ENCODE measurements at places on chromosomes 11 and 22.

GRCh38 chr11:64378335-64378880 is 19.4 kb downstream of the RPS6KA4 start:
- DNase-seq: no peak

GRCh38 chr11:27204529-27204928 is 158.5 kb downstream of the CCDC34 start:
- peak; percentile 24 for DNase-seq

DNA sequence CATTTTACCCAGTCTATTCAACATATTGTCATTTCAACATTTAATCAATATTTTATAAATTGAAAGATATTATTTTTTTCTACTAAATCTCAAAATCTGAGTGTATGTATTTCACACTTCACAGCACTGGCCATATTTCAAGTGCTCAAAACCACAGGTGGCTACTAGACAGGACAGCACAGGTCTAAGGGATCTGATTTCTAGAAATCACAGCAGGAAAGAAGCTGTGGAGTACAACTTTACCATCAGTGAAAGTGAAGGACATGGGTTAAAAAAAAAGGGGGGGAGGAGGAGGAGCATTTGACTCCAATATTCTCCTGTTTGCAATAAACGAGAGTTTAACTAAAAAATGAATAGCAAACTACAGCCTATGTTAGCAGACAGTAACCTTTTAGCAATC is 4.5 kb downstream of the PRDM10 start:
- no peak for DNase-seq

DNA sequence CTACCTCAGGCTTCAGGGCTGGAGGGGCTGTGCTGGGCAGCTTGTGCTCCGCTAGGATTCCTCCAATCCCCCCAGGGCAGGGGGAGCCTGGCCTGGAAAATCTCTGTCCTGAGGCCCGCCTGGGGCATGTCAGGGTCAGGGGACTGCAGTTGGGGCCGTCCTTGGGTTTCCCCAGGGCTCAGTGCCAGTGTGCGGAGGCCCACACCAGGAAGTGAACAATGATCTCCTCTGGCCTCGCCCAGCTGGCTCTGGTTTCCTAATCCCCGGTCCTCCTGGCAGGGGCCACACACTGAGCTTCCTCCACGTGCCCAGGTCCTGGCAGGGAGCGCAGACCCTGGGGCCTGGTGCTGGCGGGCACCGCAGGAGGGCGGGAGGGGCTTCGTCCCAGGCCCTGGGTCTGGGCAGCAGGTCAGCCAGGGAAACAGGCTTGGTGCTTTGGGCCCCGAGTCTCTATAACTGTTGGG is 1.4 kb upstream of the MUC2 start:
- DNase-seq: no peak

DNA sequence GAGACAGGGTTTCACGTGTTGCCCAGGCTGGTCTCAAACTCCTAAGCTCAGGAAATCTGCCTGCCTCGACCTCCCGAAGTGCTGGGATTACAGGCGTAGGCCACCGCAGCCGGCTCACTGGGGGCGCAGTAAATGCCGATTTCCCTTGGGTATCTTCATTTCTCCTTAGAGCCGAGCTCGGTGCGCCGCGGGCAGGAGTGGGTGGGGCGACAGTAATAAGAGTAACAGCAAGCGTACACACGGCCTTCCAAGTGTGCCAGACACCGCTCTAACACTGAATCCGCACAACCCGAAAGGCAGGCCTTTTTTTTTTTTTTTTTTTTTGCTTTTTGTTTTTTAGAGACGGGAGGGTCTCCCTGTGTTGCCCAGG is 500 bp upstream of the ADSL start:
- DNase-seq: peak; percentile 37

GRCh38 chr11:10641177-10641911 is 52.2 kb downstream of the IRAG1 start:
- DNase-seq: no peak

DNA sequence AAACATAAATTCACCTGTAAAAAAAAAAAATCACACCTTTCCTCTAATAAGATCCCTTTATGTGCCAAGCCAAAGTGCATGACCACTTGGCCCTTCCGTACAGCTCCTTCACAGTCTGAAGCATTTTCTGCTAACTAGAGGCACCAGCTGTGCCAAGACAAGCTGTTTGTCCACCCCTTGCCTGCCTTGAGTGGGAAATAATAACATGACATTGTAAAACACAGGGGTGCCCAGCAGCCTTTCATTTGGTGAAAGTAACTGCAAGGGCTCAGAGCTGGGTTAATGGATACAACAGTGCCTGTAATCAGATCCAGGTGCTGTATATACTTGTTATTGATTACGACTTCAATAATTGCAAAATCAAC is 59.2 kb downstream of the DDIAS start:
- no peak for DNase-seq

DNA sequence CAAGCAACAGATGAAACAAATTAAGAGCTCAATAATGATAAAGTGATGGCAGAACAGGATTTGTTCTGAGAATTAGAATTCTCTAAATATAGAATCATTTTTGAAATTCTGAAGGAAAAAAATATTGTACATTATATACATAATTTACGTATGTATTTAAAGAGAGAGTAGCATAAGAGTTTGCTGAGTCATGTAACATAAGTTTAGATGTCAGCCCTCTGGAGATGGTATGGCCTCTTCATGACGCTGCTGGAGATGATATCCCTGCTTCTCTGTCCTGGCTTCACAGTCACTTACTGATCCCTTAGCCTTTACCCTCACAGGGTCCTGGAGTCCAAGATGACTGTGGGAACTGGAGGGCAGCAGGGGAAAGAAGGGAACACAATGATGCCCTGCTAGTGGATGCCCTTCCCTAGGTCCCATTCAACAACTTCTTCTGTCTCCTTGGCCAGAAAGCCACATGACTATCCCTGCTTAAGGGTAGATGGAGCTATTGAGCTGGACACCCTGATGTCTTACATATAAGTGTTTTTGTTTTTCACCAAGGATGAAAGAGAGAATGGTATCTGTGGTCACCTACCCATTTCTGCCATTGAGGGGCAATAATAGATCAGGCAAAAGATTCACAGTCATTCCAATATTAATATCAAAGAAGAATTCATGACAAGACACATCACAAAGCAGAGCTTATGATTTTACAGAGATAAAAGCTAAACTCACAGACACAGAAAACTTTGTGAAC is 753.1 kb downstream of the TBC1D22A start:
- DNase-seq: no peak

DNA sequence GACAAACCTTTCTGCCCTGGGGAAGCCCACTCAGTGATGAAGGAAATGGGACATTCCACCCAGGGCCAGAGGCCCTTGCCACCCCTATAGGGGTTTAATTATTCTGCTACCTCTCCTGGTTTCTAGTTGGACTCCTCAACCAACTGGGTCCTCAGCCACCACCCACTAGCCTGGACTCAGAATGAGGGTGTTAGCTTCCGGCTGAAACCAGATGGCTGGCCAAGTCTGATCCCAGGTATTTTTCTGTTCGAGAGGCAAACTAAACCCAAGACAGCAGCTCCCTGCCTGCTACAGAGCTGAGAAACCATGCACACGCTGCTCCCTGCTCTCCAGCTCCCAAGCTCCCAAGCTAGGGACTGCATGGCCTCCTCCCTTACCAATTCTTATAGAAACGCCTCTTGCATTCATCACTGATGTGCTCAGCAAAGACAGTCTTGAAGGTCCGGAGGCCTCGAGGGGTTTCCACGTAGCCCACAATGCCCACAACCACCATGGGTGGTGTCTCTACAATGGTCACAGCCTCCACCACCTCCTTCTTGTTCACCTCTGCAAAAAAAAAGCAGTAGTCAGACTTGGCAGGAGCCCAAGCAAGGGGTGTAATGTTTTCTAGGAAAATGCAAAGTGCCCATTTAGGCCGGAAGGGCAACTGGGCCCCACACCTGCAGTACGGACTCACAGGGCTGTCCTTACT is 2.2 kb downstream of the RPL3 start:
- peak; percentile 62 for DNase-seq

DNA sequence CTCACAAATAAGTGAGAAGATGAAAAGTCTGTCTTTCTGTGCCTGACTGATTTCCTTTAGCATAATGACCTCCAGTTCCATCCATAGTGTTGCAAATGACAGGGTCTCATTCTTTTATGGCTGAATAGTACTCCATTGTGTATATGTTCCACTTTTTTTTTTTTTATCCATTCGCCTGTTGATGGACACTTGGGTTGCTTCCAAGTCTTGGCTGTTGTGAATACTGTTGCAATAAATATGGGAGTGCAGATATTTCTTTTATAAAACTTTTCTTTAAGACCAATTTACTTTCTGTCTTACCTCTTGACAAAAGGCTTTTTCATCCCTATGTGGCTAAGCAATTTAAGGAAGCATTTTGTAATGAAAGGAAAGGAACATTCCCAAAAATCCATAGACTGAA is 104.6 kb downstream of the MUC15 start:
- DNase-seq: no peak

DNA sequence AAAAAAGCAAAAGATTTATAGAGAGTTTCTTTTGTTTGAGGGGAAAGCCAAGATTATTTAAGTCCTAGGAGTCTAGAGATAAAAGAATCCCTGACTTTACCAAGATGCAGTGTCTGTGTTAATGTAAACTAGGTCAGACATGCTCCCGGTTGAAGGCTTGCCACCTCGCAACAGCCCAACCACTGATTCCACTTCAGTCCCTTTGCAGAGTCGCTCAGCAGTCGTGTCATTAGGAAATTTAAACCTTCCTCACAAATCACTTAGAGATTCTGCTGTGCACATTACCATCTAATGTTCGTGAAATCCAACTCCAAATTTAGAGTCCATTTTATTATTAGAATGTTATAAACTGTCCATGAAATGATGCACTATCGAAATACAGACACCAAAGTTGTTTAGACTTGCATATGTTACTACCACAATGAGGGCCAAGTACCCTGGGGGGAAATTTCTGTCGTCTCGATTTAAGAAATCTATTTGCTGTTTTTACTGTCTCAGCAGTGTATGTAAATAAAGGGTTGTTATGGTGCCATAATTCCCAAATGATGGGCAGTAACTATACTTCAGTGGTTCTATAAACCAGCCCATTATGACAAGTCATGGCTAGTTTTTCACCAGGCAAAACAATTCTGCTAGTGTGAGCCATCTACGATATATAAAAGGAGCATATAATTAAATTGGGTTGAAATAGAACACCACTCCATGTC is 101.4 kb upstream of the MTNR1B start:
- DNase-seq: no peak

GRCh38 chr22:29079218-29079901 is 6.5 kb downstream of the KREMEN1 start:
- no peak for DNase-seq

DNA sequence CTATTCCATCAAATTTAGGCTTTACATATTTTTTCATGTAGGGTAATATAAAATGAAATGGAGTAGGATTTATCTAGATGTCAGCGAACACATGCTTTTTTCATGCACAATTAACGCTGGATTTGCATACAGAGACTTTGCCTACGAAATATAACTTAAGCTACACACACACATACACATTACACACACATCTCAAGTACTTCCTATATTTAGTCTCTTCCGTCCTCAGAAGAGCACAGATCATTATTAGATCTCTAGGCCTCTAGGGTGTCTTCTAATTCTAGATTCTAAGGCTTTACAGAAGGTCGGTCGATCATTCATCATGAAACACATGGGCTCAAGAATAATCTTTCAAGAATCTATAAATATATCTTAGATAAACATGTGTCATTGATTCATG is 3.8 kb upstream of the MS4A13 start:
- DNase-seq: no peak

GRCh38 chr11:68859123-68859522 is 17.4 kb upstream of the CPT1A start:
- no peak for DNase-seq

DNA sequence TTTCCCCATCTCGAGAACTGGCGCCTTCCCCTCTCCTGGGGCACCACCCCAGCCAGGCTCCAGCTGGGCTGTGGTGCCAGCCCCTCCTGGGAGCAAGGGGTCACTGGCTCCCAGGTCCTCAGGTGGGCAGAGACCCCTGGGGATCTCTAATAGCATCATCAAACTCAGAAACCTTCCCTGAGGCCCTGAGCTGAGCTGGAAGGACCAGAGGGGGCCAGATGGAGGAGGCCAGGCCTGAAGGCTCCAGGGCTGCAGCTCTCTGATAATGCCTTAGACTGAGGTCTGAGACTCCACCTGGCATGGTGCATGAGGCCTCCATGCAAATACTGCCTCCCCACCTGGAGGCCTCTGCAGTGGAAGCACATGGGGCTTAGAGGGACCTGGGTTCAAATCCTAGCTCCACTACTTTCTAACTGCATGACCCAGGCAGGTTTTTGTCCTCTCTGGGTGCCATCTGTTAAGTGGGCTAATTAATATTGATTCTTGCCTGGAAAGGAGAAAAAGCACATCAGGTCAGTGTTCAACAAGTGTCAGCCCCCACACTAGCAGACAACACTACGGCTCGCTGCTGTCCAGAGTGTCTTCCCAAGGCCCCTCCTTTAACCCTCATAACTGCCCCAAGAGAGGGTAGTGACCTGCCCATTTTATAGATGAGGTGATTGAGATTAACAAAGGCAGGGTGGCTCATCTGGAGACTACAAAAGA is 1.5 kb downstream of the MAPK8IP1 start:
- DNase-seq: no peak

DNA sequence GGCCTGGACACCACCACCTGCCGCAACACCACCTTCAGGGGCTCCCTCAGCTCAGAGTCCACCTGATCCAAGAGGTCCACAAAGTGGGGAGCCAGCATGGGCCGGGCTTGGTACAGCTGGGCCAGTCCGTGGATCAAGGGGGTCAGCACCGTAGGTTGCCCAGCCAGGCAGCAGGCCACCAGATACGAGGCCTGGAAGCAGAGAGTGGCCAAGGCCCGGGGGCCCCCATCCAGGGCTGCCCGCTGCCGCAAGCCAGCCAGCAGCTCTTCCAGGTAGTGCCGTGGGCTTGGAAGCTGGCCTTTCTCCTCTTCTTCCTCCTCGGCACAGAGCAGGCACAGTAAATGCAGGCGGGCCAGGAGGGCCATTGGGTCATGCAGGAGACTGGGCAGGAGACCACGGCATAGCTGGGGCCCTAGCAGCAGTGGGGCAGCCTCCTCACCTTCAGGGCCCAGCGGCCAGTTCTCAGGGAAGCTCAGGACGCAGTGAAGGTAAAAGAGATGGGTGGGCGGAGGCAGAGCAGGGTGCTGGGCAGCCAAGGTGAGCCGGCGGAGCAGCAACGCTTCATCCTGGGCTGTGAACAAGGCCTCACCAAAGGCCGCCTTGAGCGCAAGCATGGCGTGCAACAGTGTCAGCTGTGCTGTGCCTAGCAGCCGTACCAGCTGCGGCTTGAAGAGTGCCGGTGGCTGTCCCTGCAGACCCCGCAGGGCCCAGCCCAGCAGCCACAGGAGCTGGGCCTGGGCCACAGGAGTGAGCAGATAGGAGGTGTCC is 1.7 kb downstream of the AP5B1 start:
- no peak for DNase-seq
